ENCODE measurements at places on chromosomes 7 and 10.

DNA sequence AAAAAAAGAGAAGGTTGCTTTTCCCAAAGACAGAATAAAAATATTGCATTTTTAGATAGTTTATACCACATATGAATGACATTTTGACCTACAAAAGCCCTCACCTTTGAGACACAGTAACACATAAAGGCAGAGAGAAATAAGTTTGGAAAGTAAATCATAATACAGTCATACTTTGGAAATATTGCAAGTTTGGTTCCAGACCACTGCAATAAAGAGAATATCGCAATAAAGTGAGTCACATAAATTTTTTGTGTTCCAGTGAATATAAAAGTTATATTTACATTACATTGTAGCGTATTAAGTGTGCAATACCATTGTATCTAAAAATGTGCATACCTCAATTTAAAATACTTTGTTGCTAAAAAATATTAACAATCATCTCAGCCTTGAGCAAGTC, 40.3 kb downstream of the CCDC71L start:
- no peak for DNase-seq

GRCh38 chr10:107970512-107970911, 806.0 kb upstream of the SORCS1 start:
- no peak for DNase-seq

DNA sequence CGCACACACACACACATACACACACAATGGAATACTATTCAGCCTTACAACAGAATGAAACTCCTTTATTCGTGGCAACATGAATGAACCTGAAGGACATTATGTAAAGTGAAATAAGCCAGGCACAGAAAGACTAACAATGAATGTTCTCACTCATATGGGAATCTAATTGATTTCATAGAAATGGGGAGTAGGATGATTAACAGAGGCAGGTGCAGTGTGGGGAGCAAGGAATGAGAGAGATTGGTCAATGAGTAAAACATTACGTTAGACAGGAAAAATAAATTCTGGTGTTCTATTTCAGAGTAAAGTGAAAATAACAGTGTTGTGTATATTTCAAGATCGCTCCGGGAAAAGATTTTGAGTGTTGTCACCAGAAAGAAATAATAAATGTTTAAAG, 694.5 kb downstream of the NXPH1 start:
- no peak for DNase-seq

GRCh38 chr10:6907877-6908530, 327.9 kb upstream of the PRKCQ start:
- DNase-seq: no peak

GRCh38 chr7:77839919-77840318, 41.3 kb downstream of the PHTF2 start:
- DNase-seq: no peak

GRCh38 chr7:119175911-119176627, 951.6 kb downstream of the ANKRD7 start:
- peak; percentile 89 for DNase-seq

- DNase-seq: no peak
These were observed 129.3 kb upstream of the BET1 start for GRCh38 chr7:94133460-94133859.

- DNase-seq: no peak
These were observed 5.6 kb downstream of the POR start for GRCh38 chr7:75920431-75921161.

GRCh38 chr7:100894860-100895700, 608 bp downstream of the ACHE start:
- DNase-seq: peak; percentile 67

- DNase-seq: no peak
These were observed 146.2 kb downstream of the ZNF438 start for GRCh38 chr10:30885423-30885822.

- no peak for DNase-seq
These were observed 229.4 kb downstream of the TNS3 start for GRCh38 chr7:47352394-47352968.

- no peak for DNase-seq
These were observed 278.3 kb upstream of the SP8 start for GRCh38 chr7:21064698-21065648.

- no peak for DNase-seq
These were observed 28.1 kb downstream of the MCU start for GRCh38 chr10:72719941-72720592.

GRCh38 chr10:116696919-116697318, 45.4 kb downstream of the HSPA12A start:
- no peak for DNase-seq

GRCh38 chr7:103114576-103115008, 34.3 kb downstream of the NAPEPLD start:
- no peak for DNase-seq

- peak; percentile 90 for DNase-seq
These were observed 28.2 kb downstream of the MINDY4 start for GRCh38 chr7:30799206-30799975.

DNA sequence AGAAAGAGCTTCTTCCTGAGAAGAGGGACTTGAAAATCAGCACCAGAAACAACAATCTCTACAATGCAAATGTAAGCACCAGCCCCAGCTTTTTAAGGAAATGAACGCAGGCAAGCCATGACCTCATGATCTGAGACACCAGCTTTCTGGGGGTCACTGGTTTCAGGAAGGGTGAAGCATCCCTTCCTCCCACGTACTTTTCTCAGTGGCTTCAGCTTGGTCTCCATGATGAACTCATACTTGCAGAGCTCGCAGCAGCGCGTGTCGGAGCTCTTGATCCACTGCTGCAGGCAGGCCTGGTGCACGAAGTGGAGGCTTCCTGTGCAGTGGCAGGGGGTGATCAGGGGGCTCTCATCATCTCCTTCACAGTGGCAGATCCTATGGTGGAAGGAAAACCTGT, 87.0 kb downstream of the ALOX5 start:
- DNase-seq: peak; percentile 63

DNA sequence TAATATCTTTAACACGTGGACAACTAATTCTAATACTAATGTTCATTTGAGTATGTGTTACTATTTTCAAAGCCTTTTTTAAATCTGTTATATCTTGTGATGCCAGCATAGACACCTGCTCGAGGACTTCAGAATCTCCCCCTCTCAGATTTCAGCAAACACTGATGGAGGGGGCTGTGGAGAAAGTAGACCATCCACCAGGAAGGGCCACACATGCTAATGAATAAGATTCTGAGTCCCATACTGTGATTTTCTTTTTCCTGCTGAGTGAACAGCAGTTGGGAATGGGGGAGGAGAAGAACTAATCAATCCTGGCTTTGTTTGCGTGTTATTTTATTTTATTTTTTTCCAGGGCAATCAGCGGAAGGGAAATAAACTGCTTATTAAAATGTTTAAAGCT, 157.9 kb upstream of the CSTF2T start:
- no peak for DNase-seq

GRCh38 chr10:24009736-24010135, 199.2 kb upstream of the KIAA1217 start:
- DNase-seq: no peak

GRCh38 chr7:87564296-87564963, 36.3 kb downstream of the ABCB1 start:
- peak; percentile 47 for DNase-seq

GRCh38 chr7:114432061-114432460, 17.4 kb downstream of the FOXP2 start:
- DNase-seq: no peak

DNA sequence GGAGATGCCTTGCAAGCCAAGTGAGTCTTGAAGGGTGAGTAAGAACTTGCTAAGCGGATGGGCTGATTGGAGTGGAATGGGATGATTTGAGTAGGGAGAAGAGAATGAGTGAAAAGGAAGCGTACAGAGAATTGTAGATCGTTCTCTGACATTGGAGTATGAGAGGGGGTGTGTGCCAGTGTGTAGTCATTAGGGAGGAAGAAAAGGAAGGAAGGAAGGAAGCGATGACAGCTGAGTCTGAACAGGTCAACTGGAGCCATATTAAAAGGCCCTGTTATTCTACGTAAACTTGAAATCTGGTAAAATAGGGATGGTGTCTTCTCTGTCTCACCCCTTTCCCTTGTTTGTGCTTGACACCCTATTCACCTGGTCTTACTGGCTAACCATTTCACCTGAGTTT, 55.1 kb downstream of the SLK start:
- DNase-seq: no peak

DNA sequence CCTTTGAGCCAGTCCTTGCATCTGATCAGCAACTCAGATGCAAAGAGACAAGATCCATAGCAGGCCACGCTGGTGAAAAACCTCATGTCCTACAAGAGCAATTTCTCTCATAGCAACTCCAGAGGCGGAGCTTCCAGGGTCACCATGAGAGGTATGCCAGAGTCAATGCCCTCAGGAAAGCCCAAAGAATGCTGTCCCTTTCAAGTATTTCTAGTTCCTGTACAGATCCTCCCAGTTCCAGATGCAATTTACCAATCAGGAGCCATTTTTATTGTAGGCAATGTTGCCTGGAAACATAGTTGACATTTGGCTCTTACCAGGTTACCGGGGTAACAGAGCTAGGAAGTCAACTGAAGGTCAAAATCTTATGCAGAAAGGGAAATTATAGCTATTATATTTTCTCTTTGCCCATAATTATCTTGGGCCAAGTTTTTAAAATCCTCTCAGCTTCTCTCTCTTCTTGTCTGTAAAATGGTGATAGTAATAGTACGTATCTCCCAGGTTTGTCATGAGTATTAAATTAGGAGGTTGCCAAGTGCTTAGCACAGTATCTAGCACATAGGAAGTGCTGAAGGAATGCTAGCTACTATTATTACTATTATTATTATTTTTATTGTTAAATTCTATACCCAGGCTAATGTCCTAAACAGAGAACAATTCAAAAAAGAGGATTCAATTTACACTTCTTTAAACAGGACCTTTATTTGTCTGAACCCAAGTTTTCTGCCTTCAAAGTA, 46.3 kb upstream of the TM9SF3 start:
- no peak for DNase-seq

DNA sequence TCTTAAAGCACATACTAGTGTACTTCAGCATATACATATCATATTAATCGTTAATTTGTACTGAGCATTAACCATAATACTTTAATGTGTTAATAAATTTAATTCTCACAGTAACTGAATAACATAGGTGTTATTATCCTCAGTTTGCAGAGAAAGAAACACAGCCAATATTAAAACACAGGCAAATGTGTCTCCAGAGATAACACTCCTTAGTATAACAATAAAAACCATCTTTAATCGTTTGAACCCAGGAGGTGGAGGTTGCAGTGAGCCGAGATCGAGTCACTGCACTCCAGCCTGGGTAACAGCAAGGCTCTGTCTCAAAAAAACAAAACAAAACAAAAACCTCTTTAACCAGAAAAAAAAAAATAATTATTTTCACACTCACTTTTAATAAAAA, 49.4 kb upstream of the ZNF273 start:
- no peak for DNase-seq

- DNase-seq: no peak
These were observed 16.4 kb upstream of the ITPRID1 start for GRCh38 chr7:31497516-31497915.

DNA sequence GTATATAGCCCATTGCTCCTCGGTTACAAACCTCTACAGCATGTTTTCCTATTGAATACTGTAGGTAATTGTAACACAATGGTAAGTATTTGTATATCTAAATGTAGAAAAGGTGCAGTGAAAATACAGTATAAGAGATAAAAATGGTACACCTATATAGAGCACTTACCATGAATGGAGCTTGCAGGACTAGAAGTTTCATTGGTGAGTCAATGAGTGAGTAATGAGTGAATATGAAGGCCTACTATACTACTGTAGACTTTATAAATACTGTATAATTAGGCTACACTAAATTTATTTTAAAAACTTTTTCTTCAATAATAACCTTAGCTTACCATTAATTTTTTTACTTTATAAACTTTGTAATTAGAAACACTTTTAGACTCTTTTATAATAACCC, 239.7 kb downstream of the CDK14 start:
- DNase-seq: no peak

GRCh38 chr7:55036950-55037736, 18.3 kb downstream of the EGFR start:
- no peak for DNase-seq

DNA sequence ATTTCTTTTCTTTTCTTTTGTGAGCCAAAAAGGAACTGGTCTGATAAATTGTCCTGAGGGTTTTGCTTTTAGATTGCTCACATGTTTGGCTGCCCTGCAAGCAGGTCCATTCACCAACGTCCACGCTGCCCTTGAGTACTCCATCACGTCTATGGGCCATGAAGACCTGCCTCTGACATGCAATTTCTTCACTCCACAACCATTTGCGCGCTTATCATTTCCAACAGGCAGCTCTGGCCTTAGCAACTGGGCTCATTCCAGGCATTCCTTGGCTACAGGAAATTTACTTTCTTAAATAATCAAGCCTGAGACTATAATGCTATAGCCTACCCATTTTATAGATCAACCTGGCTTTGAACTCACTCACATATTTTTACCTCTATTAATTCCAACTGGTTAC, 408.3 kb upstream of the C7orf33 start:
- no peak for DNase-seq

GRCh38 chr7:81802251-81802650, 32.4 kb upstream of the HGF start:
- DNase-seq: no peak

- DNase-seq: no peak
These were observed 184.5 kb upstream of the SP8 start for GRCh38 chr7:20971219-20971618.

GRCh38 chr10:26755443-26755903, 58.0 kb downstream of the PDSS1 start:
- DNase-seq: peak; percentile 44

GRCh38 chr10:8990280-8990987, 935.9 kb downstream of the GATA3 start:
- DNase-seq: no peak
